ENCODE measurements at places on chromosomes 11 and 22.

GRCh38 chr11:114280696-114281095 lies 15.5 kb upstream of the NNMT start:
- DNase-seq: no peak
- no peak overlapping the region for H3K4me3 ChIP-seq
- H3K36me3 ChIP-seq: no peaks in the 10 kb centered on the region
- H3K4me1 ChIP-seq: no peaks in the 10 kb centered on the region

DNA sequence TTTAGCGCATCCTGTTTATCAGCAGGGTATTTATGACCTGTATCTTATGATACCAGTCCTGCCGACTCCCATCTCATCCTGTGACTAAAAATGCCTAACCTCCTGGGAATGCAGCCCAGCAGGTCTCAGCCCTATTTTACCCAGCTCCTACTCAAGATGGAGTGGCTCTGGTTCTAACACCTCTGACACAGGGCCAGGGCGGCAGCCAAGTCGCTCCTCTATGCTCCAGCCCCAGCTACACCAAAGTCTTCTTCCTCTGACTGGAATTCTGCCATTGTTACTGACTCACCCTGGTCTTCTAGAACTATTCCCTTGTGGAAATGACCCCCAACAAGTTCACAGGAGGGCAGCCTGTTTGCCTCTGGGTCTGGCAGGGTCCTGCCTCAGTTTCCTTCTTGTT lies 7.9 kb upstream of the C1QTNF6 start:
- no peak overlapping the region for H3K27ac ChIP-seq
- H3K27me3 ChIP-seq: no peaks in the 10 kb centered on the region
- peaks cover 54% of the 10 kb centered on the region for H3K4me1 ChIP-seq
- peaks cover 12% of the 10 kb centered on the region for H3K36me3 ChIP-seq
- no peak for DNase-seq

- H3K4me1 ChIP-seq: peaks cover 2% of the 10 kb centered on the region
- H3K36me3 ChIP-seq: no peaks in the 10 kb centered on the region
- H3K4me3 ChIP-seq: no peak overlapping the region
- no peaks in the 10 kb centered on the region for H3K27me3 ChIP-seq
- H3K27ac ChIP-seq: no peak overlapping the region
- DNase-seq: no peak
Observed at GRCh38 chr22:50319503-50319951, 7.3 kb downstream of the DENND6B start.

GRCh38 chr11:79637219-79637618 lies 196.4 kb upstream of the TENM4 start:
- no peak for DNase-seq
- H3K27ac ChIP-seq: no peak overlapping the region
- H3K4me1 ChIP-seq: no peaks in the 10 kb centered on the region
- no peak overlapping the region for H3K4me3 ChIP-seq

DNA sequence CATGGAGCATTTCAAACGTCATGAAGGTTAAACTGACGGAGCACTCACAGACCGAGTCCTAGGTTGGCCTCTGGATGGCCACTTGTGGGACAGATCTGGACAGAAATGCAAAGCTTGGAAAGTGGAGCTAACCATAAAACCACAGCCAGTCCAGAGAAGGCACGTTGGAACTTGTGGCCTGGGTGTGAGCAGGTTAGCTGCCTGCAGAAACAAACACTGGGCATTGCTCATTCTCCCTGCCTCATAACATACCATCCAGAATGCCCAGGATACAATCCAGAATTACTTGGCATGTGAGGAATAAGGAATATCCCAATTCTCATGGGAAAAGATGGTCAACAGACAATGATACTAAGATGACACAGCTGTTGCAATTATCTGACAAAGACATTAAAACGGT lies 1005.0 kb downstream of the TBC1D22A start:
- no peak for DNase-seq
- no peak overlapping the region for H3K4me3 ChIP-seq
- no peaks in the 10 kb centered on the region for H3K27me3 ChIP-seq

DNA sequence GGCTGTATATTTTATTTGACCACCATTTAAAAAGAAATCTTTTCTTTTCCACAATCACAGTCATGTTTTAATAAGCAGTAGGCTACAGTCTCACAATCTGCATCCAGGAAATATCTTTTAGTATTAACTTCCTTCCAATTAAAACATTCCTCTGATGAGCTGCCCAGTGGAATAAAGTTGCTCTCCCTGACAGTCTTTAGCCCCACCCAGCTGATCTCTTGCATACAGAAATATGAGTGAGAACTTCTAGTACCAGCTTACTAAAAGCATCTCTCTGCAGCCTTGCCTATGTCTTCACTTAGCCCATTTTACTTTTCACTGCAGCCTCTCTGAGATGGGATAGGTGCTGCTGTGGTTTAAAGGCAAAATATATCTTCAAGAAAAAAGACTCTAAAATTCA lies 143.4 kb upstream of the ANO3 start:
- no peak for DNase-seq
- no peaks in the 10 kb centered on the region for H3K36me3 ChIP-seq
- H3K27ac ChIP-seq: no peak overlapping the region
- no peak overlapping the region for H3K4me3 ChIP-seq
- H3K4me1 ChIP-seq: no peaks in the 10 kb centered on the region

DNA sequence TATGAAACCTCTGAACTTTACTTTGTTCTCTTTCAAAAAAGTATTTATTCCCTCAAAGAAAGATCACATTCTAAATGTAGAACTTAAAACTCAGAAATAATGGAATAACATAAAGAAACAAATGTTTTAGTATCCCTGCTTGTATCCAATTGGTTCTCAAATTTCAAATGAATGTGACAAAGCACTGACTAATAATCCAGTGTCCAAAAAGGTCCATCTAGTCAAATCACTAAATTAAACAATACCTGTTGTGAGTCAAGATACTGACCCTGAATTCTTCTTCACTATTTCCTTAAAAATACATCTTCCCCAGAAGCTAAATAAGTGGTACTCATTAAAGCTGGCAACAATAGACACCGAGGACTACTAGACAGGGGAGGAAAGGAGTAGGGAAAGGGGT lies 313.1 kb downstream of the SBF2 start:
- no peak overlapping the region for H3K27ac ChIP-seq
- no peak overlapping the region for H3K4me3 ChIP-seq
- no peaks in the 10 kb centered on the region for H3K27me3 ChIP-seq
- peaks cover 4% of the 10 kb centered on the region for H3K4me1 ChIP-seq
- no peaks in the 10 kb centered on the region for H3K36me3 ChIP-seq
- DNase-seq: no peak

DNA sequence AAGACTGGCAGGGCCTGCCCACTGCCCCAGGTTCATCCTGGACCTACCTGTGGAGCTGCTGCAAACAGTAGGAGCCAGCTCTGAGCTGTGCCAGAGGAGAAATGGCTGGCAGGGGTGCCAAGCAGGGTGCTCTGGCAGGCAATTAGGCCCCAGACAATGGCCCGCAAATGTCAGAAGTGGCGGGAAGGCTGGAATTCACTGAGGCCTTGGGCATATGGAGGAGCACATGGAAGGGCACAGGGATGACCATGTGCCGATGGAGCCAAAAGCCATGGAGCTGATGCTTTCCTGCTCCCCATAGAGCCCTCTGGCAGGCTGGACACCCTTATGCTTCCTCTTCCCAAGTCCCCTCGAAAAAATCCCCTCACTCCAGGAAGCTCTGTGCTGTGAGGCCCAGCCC lies 62.0 kb downstream of the BUD13 start:
- H3K4me1 ChIP-seq: no peaks in the 10 kb centered on the region
- H3K27me3 ChIP-seq: peaks cover 21% of the 10 kb centered on the region
- no peak overlapping the region for H3K27ac ChIP-seq
- DNase-seq: no peak

GRCh38 chr11:2791139-2791520 lies 91.3 kb upstream of the KCNQ1OT1 start:
- H3K27ac ChIP-seq: no peak overlapping the region
- no peaks in the 10 kb centered on the region for H3K36me3 ChIP-seq
- peaks cover 8% of the 10 kb centered on the region for H3K27me3 ChIP-seq
- no peak overlapping the region for H3K4me3 ChIP-seq
- no peak for DNase-seq

Data from activated T-helper 2 cell treated with anti-CD3 and anti-CD28 coated beads, Interferon-gamma antibody, Interleukin-2, Interleukin-4, amounts not matched to agents 10 μg/mL and 5 μg/mL and 100 μg/mL, durations not matched to agents 14 hours and 24 hours and 36 hours (primary cell).